ENCODE measurements at places on chromosomes 7 and 10.

DNA sequence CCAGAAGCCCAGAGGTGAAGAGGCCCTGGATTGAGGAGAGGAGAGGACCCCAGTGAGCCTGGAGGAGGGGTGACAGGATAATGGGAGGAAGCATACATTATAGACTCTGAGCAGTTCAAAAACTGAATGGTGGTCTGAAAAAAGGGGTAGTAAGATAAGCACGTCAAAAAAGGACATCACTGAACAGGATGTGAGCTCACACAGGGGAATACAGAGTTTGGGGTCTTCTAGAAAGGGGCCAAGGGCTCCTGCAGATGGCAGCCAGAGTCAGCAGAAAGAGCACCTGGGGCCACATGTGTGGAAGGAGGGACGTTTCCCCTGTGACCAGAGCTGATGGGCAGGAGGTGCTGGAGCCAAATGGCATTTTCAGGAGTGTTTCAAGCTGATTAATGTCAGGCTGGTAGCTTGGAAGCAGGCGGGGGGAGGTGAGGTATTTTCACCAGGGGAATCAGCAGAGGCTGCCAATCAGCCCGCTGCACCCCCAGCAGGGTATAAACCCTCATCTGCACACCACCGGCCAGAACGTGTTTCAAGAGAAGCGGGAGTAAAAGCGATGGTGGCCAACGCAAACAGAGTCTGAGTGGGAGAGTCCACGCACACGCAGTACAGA, 85.8 kb downstream of the TNS3 start:
- DNase-seq: no peak

DNA sequence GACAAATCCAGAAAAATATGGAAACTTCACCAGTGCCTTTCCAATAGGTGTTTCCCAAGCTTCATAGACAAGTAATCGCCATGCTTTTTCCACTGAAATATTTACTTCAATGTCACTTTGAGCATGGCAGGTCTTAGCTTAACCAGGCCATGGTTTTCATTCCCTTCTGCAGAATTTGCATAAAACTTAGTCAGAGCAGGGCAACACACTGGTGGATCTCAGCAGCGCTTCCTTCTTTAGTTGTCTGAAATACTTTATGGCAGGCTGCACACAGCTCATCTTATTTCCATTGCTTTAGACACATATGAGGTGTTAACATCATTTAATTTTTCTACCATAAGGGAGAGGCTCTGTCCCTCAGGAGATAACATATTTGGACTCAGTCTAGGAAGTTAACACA, 102.9 kb upstream of the AHR start:
- DNase-seq: no peak

- no peak for DNase-seq
These were observed 59.2 kb upstream of the ADCY1 start for GRCh38 chr7:45514944-45515343.

GRCh38 chr10:74705358-74705980, 120.9 kb upstream of the KAT6B start:
- no peak for DNase-seq

DNA sequence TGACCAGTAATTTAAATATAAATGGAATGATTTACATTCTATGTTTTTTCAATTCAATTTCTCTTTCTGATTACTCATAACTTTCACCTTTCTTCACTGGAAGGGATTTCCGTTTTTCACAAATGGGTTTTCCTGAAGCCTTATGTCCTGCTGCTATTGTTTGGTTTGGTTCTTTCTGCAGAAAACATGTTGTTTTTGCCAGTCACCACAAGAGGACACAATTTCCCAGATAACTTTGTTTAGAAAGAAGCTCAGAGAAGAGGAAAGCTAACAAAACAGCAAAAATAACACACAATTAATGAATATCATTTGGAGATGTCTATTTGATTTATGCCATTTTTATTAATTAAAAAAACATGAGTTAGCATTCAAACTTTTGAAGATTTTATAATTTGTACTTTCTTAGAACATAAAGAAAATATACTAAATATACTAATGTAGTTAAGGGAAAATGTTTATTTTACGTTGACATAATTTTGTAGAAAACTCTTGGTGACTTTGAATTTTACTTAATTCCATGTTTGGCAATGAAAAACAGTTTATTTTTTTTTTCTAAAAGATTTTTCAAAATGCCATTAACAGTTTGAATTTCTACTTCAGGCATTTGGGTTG, 4.6 kb upstream of the TWIST1 start:
- no peak for DNase-seq

DNA sequence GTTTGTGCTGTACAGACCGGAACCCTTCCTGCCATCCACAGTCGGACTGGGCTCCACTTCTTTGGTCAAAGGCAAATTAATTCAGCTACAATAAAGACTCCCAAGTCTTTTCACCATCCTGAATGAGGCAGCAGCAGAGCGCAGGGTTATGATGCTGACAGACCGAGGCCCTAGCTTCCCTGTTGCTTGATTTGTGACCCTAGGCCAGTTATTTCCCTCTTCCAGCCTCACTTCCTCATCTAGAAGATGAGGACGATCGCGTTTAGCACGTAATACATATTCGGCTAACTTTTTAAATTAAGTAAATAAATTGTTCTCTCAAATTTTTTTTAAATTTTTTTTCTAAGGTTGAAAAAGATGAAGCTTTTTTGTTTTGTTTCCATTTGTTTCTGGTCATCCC, 18.1 kb downstream of the ADRB1 start:
- no peak for DNase-seq

GRCh38 chr10:128095753-128096469, 30.3 kb downstream of the MKI67 start:
- DNase-seq: no peak

- no peak for DNase-seq
These were observed 45.7 kb downstream of the MINDY3 start for GRCh38 chr10:15814565-15814964.

- peak; percentile 39 for DNase-seq
These were observed 56.9 kb downstream of the NEUROG3 start for GRCh38 chr10:69516316-69516715.

- DNase-seq: no peak
These were observed 69.4 kb upstream of the PDLIM1 start for GRCh38 chr10:95360122-95360714.

- DNase-seq: no peak
These were observed 21.8 kb upstream of the DGKB start for GRCh38 chr7:14924398-14924797.

DNA sequence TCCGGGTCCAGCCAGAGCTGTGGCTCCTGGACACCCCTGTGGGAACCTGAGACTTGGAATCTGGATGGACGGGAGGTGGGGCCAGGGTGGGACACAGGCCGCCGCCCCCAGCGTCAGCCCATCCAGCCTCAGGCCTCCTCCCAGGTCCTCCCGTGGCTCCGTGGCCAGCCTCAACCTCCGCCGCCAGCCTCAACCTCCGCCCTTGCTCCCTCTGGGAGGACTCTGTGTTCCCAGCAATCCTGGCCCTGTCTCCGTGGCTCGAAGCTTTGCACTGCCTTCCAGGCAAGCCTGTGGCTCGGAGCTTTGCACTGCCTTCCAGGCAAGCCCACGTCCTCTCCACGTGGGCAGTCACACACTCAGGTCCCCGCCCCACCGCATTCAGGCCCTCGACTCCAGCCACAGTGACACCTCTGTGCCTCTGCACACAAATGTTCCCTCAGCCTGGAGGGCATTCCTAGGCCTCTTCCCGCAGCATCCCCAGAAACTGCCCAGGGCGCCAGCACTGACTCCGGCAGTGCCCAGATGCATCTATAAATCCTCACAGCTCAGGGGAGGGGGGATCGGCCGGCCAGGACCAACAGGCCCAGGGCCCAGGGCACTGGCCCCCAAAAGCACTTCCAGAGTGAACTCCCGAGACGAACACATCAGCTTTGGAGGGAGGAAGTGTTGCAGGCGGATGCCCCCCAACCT, 44.7 kb upstream of the PDGFA start:
- DNase-seq: no peak

DNA sequence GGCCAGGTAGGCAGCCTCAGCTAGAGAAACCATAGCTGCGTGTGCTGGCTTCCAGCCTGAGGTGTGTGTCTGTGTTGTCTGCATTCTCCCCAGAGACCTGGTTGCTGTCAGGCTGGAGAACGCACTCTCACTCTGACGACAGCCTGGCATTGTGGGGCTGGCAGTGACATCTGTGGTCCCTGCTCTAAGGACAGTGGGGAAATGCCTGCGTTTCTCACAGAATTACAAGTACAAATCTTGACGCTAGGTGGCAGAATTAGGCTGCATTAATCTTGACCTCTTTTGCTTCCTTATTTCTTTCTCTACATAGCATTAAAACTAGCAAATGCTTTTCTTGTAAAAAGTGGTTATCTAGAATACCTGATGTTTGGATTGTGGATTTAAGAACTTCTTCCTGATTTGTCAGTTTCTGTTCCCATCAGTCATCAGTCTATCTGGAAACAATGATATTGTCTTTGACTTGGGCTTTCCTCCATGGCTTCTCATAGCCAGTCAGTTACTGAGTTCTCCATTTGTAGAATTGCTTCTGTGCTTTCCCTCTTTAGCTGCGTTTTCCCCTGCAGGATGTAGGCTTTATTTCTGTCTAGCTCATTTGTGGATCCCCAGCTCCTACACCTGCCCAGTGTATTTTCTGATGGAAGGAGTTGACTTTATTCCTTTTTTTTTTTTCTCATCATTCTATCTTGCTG, 86.0 kb downstream of the FANK1 start:
- DNase-seq: no peak

DNA sequence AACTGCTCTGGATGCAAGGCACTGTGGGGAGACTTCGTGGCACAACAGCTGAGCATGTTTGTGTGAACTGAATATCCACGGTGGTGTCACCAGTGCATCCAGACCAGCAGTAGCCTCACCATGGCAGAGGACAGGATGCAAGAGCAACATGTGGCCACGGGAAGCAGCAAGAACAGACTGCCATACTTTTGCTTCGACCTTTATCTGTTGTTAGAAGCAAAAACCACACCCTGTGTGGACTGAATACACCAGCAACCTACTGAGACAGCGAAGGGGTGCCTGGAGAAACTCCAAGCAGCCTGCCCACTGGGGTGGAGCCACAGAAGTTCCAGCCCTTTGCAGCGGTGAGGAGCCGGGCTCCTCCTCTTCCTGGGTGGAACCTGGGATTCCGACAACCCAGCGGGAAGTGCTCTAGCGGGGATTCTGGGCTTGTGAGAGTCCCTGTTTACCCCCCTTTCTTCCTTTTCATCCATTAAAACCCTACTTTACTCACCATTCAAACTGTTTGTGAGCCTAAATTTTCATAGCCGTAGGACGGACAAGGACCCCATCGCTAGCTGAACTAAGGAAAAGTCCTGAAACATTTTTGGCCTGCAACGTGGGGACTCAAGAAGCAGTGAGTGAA, 584.9 kb downstream of the GRM8 start:
- no peak for DNase-seq

DNA sequence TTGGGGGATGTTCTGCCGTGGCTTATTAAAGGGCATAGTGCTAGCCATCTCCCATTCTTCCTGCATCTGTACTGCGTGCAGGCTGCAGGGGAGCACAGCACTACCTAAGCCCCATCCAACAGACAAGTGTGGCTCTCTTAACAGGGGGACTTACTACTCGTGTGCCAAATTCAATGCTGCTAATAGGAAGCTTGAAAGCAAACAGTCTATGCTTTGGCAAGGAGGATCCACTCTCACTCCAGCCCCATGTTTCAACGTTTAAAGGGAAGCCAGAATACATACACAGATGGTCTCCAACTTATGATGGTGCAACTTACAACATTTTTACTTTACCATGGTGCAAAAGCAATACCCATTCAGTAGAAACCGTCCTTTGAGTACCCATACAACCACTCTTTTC, 228.0 kb upstream of the C7orf33 start:
- no peak for DNase-seq

- no peak for DNase-seq
These were observed 147.8 kb upstream of the SEMA3E start for GRCh38 chr7:83796760-83797159.

- no peak for DNase-seq
These were observed 163.2 kb downstream of the ADAM12 start for GRCh38 chr10:126224967-126225671.

DNA sequence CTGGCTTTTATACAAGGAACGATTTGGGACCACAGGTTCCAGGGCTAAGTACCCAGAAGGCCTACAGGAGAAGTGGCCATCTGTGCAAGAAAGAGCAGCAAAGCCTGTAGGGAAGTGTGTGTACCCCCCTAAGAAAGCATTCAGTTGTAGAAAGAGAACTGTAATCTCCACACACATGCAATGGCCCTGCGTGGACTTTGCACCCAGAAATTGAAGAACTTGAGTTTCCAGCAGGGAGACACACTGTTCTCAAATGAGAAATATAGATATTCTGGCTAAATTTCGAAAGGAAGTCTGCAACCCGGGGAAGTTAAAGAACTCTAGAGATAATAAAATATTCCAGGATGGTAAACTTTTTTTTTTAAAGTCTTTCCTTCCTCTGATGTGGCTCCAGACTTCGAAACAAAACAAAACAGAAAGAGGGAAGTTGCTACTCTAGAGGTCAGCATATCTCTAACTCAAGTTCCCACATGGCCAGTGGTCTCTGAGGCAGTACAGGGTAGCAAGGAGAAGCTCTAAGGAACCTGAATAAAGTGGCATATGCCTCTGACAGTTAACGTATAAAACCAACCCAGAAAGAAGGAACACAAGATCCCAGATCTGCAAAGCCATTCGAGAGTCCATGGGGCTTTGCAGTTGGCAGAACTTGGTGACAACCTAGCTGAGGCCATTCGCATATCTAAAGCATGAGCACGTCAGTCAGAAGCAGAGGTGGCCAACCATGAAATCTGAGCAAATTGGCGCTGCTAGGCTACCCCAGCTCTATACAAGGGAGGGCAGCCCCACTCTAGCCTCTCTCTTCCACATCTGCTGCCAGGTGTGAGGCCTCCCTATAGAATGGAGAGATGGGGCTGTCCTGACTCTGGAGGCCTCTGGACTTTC, 56.6 kb downstream of the ELMO1 start:
- DNase-seq: no peak

- DNase-seq: no peak
These were observed 147.1 kb downstream of the LYZL1 start for GRCh38 chr10:29435809-29436501.

DNA sequence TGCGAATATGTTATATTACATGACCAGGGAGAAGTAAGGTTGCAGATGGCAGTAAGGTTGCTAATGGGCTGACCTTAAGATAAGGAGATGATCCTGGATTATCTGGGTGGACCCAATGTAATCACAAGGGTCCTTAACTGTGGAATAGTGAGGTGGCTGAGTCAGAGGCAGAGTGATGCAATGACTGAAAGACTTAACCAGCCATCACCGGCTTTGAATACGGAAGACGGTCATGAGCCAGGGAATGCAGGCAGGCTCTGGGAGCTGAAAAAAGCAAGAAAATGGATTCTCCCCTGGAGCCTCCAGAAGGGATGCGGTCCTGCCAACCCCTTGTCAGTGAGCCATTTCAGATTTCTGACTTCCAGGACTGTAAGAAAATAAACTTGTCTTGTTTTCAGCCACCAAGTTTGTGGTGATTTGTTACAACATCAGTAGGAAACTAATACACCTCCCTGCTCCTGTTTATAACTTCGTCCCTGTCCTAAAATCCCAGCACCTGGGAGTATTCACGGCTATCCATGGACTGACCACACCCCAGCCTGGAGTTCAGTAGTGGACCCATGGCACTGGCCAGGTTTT, 4.6 kb upstream of the C10orf95 start:
- no peak for DNase-seq

- DNase-seq: no peak
These were observed 66.9 kb downstream of the BAMBI start for GRCh38 chr10:28744069-28744768.

GRCh38 chr7:114977277-114977676, 55.4 kb downstream of the MDFIC start:
- DNase-seq: no peak

GRCh38 chr7:133052826-133053225, 29.1 kb downstream of the CHCHD3 start:
- DNase-seq: no peak

- DNase-seq: no peak
These were observed 1.7 kb upstream of the CCM2 start for GRCh38 chr7:44998153-44998871.
